ENCODE measurements at places on chromosomes 13 and 19.

DNA sequence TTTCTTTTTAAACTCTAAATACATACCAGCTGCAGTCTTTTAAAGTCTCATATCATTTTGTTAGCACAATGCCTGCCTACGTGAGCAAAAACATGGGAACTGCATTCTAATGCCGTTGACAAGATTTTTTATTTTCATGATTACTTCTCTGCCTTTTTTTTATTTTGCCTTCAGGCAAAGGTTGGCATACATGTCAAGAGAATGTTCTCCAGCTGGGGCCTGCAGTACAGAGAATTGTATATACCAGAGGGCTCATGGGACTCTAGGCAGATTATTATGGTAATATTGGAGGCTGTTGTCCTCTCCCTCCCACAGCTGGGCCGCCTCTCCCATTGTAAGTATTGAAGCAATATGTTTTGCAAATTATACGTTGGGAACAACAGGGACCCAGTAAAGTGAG is 53.9 kb upstream of the OBI1 start:
- no peak for DNase-seq

GRCh38 chr19:46036744-46037128 is 4.1 kb downstream of the IGFL4 start:
- DNase-seq = no peak

DNA sequence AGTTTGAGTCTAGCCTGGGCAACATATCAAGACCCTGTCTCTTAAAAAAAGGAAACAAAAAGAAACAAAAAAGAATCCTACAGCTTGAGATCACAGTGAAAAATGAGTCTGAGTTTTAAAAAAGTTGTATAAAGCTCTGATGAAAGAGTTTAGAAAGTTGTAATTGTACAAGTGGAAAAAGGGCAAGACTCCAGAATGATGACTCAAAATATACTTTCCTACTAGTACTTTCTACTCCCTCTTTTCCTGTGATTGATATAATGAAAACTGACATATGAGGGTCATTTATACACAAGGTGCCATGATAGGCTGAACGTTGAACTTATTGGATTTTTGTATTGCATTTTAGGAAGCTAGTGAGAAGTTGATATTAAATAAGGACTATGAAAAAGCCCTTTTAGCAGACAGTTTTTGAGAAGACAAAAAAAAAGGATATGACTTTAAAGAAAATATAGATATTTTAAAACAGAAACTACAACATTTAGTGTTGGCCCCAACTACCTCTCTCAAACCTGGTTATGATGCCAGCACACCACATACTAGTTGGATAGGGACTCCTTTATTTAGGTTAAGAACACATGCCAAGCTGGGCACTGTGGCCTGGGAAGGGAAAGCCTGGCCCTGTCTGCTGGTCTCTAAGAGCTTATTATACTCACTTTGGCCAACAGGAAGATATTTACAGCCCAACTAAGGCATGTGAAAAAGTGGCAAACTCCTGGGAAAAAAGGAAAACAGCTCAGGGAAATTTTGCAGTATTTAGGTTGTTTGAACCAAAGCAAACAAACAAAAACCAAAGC is 116.6 kb downstream of the KL start:
- no peak for DNase-seq

DNA sequence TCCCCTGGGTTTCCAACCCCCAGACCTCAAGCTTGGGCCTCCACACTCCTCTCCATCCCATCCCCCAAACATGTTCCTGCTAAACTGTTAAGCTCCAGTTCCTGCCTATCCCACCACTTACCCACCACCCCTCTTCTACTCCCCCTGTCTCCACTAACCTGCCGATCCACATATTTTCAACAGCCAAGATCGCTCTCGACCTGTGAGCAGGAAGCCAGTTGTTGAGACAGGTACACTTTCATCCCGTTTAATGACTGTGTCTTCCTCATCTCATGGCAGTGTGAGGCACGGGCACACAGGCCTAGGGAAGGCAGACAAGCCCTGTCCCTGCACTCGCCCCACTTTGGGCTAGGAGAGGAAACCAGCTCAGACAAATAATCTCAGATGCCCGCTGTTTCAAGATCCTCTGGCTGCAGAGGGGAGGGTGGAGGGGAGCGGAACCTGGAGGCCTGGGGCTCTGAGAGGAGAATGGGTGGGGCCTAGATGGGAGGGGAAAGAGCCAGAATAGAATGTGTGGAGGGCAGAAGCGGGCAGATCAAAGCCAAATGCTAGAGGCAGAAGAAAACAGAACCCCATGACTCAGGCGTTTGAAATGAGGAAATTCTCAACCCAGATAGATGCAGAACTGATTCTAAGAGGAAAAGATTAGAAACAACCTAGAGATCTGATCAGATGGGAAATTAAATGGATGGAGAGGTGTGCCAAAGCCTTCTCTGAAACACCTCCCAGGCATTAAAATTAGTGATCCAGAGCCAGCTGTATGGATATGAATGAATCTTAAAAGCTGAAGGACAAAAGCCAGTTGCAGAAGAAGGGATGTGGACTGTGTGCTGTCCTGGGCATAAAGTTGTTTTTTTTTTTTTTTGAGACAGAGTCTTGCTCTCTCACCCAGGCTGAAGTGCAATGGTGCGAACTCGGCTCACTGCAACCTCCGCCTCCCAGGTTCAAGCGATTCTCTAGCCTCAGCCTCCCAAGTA is 16.9 kb upstream of the CYP2S1 start:
- no peak for DNase-seq

GRCh38 chr13:87498681-87499080 is 172.5 kb upstream of the SLITRK5 start:
- DNase-seq = no peak

DNA sequence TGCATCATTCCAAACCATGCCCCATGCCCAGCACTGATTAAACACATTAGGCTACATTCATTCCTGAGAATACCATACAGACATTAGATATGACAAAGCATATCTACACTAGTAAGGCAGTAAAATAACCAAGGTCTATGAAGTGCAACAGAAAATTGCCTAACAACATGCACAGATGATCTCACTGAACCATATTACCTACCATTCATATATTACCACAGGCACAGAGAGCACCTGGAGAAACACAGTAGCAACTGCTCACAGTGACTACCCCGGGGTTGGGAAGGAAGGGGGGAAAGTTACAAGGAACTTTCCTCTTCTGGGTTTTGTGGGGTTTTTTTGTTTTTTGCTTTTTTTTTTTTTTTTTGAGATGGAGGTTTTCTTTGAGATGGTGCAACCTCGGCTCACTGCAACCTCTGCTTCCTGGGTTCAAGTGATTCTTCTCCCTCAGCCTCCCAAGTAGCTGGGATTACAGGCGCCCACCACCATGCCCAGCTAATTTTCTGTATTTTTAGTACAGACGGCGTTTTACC is 669.6 kb downstream of the UQCRFS1 start:
- no peak for DNase-seq

GRCh38 chr19:41085748-41086415 is 2.4 kb upstream of the CYP2A13 start:
- no peak for DNase-seq

- DNase-seq = no peak
Observed at GRCh38 chr19:13146763-13147563, 3.2 kb downstream of the STX10 start.

GRCh38 chr19:43782689-43783231 is 2.0 kb upstream of the KCNN4 start:
- no peak for DNase-seq

GRCh38 chr19:34712395-34713261 is 21.4 kb upstream of the ZNF181 start:
- no peak for DNase-seq

GRCh38 chr13:92177966-92178365 is 779.5 kb downstream of the GPC5 start:
- DNase-seq = no peak

DNA sequence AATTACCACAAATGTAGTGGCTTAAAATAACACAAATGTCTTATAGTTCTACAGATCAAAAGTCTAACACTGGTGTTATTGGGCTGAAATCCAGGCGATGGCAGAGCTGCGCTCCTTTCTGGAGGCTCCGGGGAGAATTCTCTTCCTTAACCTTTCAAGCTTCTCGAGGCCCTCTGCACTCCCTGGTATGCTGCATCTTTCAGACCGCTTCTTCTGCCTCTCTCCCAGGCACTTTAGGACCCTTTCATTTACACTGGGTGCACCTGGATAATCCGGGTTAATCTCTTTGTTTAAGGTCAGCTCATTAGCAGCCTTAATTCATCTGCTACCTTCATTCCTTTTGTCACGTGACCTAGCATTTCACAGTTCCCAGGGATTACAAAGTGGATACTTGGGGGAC is 211.3 kb upstream of the RFC3 start:
- no peak for DNase-seq

DNA sequence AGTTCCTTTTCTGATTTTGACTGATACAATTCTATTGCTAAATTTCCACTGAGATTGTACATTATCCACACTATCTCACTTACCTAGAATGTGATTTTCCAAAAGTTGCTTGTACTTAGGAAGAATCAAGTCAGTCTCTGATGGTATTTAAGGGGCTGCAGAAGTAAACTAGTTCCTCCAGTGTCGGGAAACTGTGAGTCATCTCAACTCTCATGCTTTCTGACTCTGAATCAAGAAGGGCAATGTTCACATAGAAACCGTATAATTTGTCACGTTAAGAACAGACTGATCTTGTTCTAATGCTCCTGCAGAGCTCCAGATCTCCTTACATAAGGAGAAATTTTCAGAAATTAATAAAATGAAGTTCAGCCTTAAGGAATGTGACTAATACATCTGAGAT is 369.3 kb downstream of the KLF5 start:
- DNase-seq = no peak

GRCh38 chr19:32895384-32895783 is 25.8 kb upstream of the SLC7A9 start:
- DNase-seq = no peak

GRCh38 chr13:97019236-97019635 is 25.0 kb upstream of the OXGR1 start:
- DNase-seq = no peak

DNA sequence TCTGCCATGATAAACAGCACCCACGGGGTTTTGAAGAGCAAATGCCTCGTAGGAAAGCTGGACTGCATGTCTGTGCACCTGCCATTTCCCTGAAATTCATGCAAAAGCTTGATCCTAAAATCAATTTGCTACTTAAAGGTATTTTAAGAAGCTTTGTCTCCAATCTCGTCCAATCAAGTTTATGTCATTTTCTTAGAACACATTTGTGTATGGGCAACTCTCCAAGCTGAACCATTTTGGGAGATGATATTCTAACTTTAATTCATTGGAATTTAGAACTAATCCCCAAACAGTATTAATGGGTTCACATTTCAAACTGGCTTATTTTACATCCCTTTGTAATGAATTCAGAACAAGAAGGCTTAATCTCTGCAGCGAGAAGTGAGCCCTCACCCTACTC is 822 bp downstream of the ADPRHL1 start:
- no peak for DNase-seq

GRCh38 chr13:87884884-87885283 is 213.7 kb downstream of the SLITRK5 start:
- DNase-seq = no peak

DNA sequence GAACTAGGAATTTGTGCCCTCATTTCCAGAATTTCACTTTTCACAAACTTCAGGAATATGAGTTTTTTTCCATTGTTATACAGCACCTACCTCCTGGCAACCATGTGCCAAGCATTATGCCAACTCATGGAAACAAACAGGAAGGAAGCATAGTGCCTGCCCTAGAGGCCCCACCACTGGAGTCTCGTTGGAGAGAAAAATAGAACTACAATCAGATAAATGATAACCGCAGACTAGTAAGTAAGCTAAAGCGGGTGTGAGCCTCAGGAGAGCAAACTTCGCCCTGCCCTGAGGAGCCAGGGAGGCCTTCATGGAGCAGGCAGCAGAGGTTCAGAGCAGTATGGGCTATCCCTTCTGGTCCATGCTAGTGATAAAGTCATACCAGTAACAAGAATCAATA is 75.9 kb downstream of the FRY start:
- DNase-seq = no peak

- DNase-seq = no peak
Observed at GRCh38 chr13:30569901-30570576, 47.7 kb upstream of the USPL1 start.
